Stimulated activated CD8-positive, alpha-beta memory T cell treated with anti-CD3 and anti-CD28 coated beads, Interleukin-7, amount 100 ng/mL, for 48 hours (primary cell): ENCODE measurements at places on chromosomes 11 and 22.

DNA sequence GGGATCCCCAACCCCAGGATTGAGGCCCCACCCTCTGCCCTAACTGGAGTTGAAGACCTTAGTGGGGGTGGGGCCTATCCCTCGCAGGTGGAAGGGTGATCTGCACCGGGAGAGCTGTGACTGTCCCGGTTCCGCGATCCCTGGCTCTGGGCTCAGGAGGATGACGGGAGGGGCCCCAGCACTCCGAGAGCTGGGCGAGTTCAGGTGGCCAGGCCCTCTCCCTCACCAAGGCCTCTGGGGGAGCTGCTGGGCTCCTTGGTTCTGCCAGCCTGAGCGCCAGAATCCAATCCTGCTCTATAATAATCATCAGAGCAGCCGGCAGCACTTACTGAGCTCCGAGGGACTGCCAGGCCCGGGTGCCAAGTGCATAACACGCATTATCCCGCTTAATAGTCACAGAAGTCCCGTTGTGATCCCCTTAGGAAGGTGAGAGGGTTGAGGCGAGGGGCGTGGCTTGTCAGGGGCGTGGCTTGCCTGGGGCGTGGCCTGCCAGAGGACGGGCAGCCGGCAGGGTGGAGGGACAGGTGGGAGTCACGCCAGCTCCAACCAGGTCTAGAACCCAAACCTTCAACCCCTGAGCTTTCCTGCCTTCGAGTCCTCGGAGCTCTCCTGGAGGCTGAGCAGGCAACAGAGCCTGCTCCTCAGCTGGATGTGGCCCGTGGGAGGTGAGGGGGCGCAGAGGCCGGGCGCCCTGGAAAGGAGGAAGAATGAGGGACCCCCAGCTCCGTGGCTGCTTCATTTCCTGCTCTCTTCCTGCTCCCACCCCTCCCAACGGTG lies 7.3 kb upstream of the SYT7 start:
- peak; percentile 32 for DNase-seq

- DNase-seq, result no peak
Observed at GRCh38 chr11:9875862-9876261, 212.0 kb downstream of the SWAP70 start.

DNA sequence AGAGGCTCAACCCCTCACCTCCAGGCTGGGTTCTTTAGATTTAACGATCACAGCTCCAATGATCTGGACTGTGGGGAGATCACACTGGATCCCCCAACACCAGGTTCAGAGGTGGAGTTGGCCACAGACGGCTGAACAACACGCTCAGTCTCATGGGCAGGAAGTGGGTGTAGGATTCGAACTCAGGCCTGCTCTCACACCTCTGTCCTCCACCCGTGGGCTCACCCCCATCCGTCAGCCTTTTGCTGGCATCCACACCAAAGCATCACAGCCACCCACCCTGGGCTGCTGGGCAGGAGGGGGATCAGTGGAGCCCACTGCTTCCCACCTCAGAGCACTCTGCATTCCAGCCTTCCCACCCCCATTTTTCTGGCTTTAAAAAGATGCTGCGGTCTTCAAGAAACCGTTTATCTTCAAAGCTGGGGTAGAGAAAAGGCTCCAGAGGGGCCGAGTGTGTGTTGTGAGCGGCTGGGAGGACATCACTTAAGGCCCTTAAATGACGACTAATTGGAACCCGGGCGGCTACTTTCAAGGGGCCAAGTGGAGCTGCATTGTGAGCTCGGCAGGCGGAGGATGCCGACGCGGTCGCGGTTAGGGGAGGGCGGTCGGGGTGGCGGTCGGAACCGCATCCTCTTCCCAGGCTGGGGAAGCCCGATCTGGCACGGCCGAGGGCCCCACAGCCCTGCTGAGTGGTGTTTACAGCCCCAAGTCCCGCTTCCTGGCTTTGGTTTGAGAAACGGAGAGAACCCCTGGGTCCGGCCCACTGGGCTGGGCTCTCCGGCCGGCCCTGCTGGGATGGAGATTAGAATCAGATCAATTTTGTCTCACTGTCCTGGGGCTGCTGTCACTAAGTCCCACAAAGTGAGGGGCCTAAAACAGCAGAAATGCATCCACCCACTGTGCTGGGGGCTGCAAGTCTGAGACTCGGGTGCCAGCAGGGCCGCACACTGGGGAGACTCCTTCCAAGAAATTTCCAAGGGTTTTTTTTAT lies 15.9 kb upstream of the FGF3 start:
- DNase-seq, result no peak

DNA sequence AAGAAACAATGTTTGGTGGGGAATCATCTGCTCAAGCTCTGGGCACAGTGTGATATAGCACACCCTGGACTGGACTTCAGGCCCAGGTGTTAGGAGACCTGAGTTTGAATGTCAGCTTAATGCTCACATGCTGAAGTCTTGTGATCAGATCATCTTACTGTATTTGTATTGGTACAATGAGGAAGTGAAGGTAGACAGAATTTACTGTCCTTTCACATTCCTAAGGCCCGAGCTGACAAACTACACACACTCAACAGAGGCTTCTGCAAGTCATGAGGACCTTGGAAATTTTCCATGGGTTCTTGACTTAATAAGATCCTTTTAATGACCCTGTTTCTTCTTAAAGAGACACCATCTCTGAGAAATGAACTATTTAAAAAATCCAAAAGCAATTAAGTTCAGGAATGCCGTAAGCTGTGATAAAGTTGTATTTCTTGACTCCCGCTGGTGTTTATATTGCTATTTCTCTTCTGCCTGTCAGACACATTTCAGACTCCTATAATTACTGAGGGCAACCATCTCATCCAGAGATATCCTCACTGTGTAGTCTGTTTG lies 802.0 kb downstream of the DLG2 start:
- DNase-seq, result no peak

DNA sequence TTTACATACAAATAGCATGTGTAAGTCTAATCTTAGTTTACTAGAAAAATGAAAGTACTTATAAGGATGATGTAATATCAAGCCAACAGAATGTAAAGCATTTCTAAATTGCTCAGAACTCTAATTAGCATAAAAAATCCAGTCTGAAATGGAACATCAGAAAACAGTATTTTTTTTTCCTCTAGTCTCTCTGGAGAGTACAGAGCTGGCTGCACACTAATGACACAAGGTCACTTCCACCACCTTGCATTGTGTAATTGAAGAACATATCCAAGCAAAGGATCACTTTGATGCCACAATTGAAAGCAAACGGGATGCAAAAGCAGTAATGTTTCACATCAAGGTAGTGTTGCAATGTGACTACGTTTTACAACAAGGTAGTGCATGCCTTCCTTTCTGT lies 548.0 kb upstream of the LUZP2 start:
- no peak for DNase-seq

DNA sequence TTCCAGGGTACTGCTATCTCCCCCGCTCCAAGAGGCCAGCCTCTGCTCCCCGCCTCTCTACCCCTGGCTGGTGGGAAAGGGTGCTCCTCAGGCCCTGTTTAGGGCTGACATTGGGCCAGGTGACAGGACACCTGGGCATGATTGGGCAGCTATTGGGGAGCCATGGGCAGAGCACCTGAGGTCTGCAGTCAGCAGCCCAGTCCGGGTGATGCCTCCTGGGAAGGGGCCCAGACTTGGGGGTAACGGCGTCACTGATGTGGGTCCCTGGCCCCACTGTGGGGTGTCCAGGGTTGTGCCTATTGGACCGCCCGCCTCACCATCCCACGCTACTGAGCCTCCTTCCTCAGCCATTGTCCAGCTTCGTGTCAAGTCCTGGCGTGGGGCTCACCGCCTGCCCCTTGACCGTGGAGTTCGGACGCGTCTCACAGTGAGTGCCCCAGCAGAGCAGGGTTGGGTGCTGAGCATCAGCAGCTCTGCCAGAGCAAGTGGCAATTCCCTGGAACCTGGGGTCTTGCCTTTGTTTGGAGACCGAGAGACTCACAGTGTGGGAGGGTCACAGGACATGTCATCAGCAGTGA lies 2.8 kb upstream of the GATD1 start:
- no peak for DNase-seq

DNA sequence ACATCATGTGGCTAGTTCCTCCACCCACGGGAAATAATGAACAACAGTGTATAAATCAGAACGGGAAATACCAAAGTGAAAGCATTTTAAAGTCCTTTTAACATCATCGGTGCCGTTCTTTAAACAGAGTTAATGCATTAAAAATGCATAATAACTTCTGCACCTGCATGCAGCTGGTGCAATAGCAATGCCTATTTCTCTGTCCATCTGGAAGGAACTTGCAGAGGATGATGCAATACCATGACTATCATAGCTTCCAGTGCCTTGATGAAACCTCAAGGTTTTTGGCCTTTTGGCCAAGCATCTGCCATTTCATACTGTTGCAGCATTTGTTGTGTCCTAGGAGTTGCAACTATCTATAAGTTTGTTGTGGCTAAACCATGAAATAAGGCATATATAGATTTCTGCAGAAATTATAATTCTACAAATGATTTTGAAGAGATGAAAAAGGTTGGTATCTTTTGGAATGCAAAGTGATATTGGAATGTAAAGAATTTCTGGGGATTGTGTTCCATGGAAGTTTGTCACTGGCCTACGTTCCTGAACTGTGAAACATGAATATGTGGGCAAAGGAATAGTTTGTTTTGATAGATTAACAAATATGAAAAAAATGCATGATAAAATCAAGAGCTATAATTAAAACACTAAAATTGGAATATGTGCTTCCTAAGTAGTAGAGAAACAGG lies 9.8 kb upstream of the EIF3F start:
- DNase-seq, result no peak

- DNase-seq, result no peak
Observed at GRCh38 chr11:830295-831117, 2.2 kb upstream of the CD151 start.

GRCh38 chr11:61963282-61964057 lies 4.0 kb downstream of the FTH1 start:
- no peak for DNase-seq

- no peak for DNase-seq
Observed at GRCh38 chr11:45674481-45675190, 9.2 kb upstream of the CHST1 start.

DNA sequence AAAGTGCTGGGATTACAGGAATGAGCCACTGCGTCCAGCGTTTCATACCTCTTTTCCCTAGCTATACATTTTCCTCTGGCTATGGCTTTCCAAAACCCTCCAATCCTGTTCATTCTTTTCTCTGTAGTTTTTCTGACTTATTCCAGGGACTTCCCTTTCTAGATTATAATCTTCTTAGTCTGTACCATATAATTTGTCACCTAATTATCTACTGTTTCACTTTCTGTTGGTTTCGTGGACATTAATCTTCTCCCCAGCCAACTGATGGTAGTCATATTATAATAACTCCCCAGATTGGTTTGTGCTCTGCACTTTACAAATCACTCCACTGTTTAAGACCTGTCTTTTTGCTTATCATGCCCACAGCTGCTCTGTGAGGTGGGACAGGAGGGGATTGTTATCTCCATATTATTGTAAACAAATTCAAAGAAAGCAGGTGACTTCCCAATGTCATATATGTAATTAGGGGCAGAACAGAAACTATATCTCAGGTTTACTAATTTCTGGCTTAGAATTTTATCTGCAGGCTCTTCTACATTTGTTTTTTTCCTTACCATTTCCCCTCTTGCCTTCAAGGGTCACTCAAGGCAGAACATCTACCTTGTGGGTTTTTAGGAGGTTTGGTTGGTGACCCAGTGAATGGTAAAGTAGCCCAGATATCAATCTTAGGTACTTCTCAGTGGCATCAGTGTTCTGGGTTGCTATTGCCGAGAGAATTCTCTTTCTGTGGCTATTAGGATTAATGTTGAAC lies 23.9 kb downstream of the STIM1 start:
- DNase-seq, result no peak

DNA sequence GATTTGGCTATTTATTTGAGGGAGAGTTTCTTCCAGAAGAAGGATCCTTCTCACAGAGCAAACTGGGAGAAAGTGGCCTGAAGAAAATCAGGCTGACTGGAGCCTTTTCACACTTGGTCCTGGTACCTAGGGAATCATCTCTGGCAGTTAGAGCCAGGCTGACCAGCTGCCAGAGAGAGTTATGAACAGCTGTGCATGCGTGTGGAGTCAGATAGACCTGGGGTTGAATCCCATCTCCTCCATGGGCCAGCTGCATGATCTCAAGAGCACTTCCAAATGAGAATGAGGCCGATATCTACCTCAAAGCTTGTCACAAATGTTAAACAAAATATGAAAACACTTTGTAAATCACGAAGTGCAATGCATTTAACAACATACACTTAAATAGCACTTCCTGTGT lies 390.0 kb downstream of the TENM4 start:
- no peak for DNase-seq

- DNase-seq, result no peak
Observed at GRCh38 chr11:129698212-129698611, 117.4 kb upstream of the TMEM45B start.

DNA sequence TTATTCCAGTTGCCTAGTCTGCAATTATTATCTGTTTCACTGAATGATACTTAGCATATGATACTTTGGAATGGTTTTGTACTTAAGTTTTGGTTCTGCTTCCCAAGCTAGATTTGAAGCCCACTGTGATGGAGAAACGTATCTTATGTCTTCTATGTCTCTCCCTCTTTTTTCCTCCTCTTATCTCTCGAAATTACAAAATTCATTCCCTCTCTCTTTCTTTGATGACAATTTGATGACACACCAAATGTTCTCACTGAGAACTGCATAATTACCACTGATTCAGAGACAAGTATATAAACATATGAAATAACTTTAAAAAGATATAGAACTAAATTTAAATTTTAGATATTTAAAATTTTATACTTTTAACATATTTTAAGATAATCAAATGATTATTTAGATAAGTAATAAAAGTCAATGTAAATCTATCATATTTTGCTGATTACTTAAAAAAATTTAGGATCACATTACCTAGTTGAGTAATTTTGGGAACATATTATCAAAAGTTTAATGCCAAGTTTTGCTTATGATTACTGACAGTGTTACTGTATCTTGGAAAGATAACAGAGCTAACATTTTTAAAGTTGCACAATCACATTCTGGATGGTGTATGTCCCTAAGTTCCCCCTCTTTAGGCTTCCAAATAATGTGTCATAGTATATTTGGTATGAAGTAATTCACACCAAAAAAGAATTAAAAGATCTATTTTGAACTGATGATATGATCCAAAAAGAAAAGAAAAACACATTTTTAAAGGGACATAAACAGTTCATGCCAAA lies 255.3 kb downstream of the SBF2 start:
- no peak for DNase-seq

GRCh38 chr11:92886243-92886905 lies 83.1 kb upstream of the MTNR1B start:
- no peak for DNase-seq

- DNase-seq, result no peak
Observed at GRCh38 chr11:94934362-94934761, 39.0 kb downstream of the CWC15 start.

- DNase-seq, result no peak
Observed at GRCh38 chr11:117314840-117315239, 1.2 kb downstream of the BACE1 start.

- no peak for DNase-seq
Observed at GRCh38 chr11:35138943-35139721, at the start of gene CD44. Gene CD44 (plus strand): TSS chr11:35139171. CDS start chr11:35139304, 133 bp downstream.
